ENCODE measurements at places on chromosomes 4 and X.

GRCh38 chrX:131763674-131764073 is 219.8 kb downstream of the OR13H1 start:
- no peak for DNase-seq

DNA sequence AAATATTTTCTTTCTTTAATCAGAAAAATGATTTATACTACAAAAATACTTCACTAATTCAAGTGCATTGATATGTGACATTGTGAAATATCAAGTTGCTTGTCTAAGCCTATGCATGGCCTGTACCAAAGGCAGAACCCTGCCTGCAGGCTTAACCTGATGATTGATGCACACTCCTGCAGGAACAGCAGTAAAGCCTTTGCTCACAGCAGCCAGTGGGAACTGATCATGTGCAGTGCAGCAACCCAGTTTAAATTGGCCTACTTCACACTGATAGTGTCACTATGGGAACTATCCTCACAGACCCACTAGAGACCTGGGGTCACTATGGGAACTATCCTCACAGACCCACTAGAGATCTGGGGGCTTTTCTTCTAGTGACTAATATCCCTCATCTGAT is 603.8 kb downstream of the RAPGEF2 start:
- no peak for DNase-seq

DNA sequence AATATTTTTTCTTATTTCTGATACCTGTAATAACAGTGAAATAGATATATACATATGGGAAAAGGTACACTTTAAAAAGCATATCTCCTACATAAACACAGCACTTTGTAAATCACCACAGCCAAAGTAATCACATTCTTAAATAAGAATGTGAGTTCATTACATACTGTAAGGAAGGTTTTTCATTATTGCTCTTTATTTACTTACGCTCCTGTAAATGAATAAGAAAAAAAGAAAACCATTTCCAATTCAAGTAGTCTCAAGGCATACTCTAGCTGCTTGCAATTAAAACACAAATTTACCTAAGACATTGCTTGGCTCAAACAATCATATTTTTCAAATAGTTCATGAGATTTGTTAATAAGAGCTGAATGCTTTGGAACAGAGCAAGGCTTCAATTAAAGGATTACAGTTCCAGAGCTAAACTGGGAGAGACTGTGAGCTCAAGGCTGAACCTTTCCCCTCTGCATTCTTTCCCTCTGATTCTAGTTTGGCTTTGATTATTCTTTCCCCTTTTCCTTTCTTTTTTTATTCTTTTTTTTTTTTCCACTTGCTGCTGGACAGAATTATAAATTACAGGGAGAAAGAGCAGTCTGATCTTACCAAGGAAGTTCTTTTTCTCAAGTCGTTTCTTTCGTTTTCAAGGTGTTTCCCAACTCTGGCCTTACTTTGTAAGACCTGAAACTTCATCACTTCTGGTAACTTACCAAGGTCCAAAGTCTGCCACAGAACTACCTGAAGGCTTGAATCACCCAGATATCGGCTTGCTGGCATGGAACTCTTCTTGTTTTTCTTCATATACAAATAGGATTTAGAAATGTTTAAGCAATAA is 278.3 kb downstream of the INPP4B start:
- no peak for DNase-seq

DNA sequence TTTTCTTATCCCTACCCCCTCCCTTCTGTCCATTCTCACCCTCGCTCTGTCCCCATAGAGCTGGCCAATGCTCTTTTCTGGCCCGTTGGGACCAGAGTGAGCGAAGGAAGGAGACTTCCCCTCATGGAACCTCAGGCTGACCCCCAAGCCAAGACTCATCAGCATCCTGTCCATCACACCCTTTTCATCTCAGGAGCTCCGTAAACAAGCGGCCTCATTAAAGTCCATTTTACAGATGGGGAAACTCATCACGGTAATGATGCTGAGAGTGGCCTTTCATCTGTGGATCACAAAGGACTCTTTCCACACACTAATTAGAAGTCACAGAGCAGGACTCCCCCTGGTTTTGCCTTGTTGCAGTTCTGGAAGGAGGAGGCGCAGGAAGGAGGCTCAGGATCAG is 67.4 kb upstream of the SLC34A2 start:
- DNase-seq = no peak

- no peak for DNase-seq
These were observed 188.1 kb upstream of the WDFY3 start for GRCh38 chr4:85154591-85154990.
